ENCODE measurements at places on chromosomes 6 and 20.

DNA sequence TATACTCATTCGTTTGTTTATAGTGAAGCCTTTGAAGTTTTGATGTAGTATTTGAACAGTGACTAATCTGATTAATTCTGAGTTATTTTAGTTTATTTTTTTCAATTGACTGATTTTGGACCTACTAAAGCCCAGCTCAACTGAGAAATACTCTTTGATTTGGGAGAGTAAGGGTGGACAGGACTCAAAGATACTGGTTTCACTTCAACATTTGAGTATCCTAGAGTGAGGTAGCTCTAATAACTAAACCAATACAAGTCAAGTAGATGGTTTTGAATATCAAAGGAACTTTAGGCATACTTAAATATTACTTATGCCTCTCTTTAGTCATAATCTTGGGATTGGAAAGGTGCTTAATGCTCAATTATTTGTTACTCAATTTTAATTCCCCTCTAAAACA is 65.6 kb downstream of the ZNF292 start:
- no peak for DNase-seq

GRCh38 chr6:169828176-169828575 is 76.8 kb downstream of the ERMARD start:
- no peak for DNase-seq

GRCh38 chr20:58651946-58652605 is 993 bp downstream of the STX16 start:
- peak; percentile 66 for DNase-seq

- no peak for DNase-seq
Observed at GRCh38 chr6:167647737-167648470, 178.8 kb upstream of the AFDN start.

DNA sequence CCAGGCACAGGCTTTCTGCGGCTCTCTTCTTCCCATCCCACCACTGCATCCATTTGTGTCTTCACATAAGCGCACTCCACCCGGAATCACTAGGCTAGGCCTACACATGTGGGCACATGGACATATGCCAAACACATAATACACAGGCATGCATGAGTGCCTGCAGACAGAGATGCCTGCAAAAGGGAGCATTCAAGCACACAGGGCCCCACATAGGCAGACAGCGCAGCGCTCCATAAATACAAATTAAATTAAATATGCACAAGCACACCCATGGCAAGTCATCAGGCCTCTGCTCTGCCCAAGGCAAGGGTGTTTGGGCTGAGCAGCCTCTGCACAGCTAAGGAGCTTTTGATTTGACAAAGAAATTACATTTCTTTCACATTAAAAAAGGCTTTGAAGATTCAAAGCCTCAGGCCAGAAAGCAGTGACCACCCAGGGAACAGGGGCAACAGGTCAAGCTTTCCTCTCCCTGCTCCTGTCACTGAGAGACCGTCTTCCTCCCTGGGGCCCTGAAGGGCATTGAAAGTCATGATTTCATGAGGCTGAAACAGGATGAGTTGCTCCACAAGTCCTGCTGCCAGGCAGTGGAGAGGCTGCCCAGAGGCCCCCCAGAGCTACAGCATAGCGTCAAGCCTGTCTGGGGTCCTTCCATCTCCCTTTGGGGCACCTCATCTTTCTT is 134.2 kb upstream of the LRFN2 start:
- peak; percentile 32 for DNase-seq

GRCh38 chr6:47144306-47144705 is 102.2 kb upstream of the ADGRF1 start:
- peak; percentile 80 for DNase-seq

DNA sequence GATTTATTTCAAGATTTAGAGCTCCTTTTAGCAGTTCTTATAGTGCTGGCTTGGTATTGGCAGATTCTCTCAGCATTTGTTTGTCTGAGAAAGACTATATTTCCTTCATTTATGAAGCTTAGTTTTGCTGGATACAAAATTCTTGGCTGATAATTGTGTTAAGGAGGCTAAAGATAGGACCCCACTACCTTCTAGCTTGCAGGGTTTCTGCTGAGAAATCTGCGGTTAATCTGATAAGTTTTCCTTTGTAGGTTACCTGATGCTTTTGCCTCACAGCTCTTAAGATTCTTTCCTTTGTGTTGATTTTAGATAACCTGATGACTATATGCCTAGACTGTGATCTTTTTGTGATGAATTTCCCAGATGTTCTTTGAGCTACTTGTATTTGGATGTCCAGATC is 114.3 kb downstream of the AIG1 start:
- no peak for DNase-seq

GRCh38 chr6:21666201-21666691 is 72.7 kb downstream of the SOX4 start:
- no peak for DNase-seq

DNA sequence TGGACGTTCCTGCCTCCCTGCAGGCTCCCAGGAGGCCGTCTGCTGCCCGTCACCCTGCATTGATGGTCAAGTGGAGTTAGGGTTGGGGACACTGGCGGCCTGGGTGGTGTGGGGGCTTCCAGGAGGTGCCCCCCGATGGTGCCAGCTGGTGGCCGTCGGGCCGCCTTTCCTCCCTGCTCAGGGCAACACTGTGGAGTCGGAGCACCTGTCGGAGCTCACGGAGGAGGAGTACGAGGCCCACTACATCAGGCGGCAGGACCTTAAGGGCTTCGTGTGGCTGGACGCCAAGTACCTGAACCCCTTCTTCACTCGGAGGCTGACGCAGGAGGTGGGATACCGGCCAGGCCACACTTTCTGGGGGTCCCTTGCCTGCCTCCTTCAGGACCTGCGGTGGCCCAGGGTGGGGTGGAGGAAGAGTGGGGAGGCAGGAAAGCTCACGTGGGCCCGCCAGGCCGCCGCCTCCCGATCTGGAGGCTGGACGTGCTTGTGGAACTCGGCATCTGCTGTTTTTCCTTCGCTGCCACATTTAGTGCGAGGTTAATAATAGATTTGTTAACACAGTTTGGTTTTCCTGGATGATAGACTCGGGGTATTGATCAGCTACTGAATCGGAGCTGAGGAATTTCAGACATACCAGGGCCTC is 28.6 kb downstream of the SPATA2 start:
- DNase-seq: no peak

GRCh38 chr6:40997234-40997957 is 41.6 kb downstream of the UNC5CL start:
- DNase-seq: peak; percentile 57

DNA sequence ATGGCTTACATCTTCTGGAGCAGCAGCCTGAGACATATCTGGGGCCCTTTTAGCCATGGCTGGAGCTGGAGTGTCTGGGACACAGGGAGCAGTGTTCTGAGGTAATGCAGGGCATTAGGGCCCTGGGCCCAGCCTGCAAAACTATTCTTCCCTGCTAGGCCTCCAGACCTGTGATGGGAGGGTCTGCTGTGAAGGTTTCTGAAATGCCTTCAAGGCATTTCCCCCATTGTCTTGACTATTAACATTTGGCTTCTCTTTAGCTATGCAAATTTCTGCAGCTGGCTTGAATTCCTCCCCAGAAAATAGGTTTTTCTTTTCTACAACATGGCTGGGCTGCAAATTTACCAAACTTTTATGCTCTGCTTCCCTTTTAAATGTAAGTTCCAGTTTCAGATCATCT is 61.5 kb downstream of the EDN1 start:
- DNase-seq: no peak

DNA sequence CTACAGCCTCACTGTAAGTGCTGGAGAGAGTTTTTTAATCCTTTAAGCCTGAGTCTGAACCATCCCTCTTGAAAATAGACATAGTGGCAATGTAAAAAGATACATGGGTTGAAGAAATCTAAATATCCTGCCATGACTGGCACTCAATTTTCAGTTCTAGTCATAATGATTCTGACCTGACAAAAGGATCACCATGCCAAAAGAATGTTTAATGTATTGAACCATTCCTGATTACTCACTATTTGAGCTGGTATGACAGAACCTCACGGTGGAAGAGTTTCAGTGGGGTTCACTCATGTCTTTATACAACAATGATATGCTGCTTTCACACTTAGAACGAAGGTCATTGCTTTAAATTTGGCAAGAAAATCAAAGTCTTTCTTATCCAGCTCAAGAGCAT is 93.4 kb downstream of the HIVEP2 start:
- no peak for DNase-seq

DNA sequence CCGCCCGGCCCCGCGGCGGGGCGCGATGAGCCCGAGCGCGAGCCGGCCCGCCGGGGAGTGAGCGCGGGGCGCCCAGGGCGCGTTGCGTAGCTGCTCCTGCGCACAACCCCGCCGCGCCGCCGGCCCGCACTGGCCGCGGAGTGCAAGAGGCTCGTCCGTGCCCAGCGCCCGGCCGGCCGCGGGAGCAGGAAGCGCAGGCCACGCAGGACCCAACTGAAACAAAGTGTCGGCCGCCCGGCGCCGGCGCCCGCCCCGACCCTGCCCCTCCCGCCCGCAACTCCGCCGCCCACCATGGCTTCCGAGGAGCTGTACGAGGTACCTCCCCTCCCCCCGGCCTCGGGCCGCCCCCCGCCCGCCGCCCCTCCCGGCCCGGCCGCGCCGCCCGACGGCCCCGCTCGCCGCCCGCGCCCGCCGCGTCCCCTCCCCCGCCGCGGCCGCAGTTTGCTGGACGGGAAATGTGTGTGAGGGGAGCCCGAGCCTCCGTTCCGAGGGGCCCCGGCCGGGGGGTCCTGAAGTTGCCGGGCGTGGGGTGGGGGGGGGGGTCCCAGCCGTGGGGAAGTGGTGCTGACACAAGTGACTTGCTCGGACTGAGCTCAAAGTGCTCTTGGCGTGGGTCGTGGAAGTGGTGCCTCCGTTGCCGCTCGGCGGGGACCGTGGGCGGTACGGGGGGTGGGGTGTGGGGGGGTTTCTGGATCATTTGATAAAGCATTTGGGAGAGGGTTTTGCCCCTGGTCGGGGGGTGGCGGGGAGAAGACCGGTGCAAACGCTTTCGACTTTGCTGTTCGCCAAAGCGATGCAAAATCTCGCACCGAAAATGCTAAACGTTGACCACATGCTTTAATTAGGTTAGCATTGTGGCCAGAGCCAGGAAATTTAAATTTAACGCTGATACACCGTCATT is 539 bp downstream of the CDYL start:
- DNase-seq: peak; percentile 41

- DNase-seq: peak; percentile 39
Observed at GRCh38 chr20:58231683-58232082, 3.2 kb upstream of the ANKRD60 start.

DNA sequence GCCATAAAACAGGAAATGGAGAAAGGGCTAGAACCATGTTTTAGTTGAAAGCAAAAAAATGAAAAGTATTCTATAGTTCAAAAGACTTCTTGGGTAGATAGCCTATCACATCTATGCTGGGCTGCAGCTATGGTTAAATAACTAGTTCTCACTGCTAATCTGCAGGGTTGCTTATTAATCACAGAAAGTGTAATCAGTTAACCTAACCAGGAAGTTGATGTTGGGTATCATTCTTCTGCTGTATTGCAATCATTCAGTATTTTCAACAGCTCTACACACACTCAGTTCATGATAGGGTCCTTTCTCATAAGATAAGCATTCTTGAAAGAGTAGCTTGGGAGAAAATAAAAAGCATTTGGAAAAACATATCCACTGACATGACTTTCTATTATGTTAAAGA is 135.2 kb upstream of the TCF21 start:
- no peak for DNase-seq

- no peak for DNase-seq
Observed at GRCh38 chr6:149410557-149410956, 10.5 kb downstream of the SUMO4 start.

- DNase-seq: peak; percentile 60
Observed at GRCh38 chr6:22298475-22298890, 1.6 kb upstream of the PRL start.

GRCh38 chr20:859751-860231 is 26.3 kb downstream of the FAM110A start:
- no peak for DNase-seq

- peak; percentile 42 for DNase-seq
Observed at GRCh38 chr6:149859368-149859767, 4.8 kb downstream of the LRP11 start.

GRCh38 chr6:124438546-124439065 is 523.6 kb upstream of the RNF217 start:
- no peak for DNase-seq

DNA sequence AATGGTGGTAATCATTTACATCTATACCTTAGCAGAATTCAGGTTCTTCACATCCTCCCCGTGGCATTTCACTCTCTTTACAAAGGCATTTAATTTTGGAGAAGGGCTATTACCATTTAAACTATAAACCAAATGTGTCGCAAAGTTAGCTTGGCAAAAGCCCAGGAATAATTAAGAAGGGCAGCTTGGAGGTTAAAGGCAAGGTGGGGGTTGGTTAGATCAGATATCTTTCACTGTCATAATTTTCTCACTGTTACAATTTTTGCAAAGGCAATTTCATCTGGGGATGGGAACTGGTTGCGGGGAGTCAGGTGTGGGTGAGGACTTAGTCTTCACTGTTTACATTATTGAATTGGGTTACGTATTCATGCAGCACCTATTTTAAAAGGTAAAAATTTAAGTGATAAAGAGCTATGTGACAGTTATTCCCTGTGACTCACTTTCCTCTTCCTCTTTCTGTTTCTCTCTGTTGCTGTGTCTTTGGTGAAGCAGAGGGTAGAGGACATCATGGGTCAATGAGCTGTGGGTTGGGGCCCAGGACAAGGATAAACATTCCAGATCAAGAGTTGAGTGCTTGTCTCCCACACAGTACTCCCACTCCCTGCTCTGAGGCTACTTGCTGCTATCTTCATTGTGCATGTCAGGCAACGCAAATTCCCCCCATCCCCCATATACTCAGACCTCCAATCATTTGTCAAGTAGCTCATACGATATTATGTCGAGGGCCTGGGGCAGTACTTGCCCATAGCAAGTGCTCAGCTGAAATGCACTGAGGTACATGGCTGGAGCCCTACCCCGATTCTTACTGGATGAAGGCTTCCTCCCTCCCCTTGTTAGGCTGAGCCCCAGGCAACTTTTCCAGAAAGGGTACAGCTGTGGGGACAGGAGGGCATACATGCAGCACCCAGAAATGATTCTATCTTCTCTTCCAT is 223.1 kb upstream of the MYLIP start:
- DNase-seq: no peak

GRCh38 chr6:11537229-11538051 is at the start of gene TMEM170B:
Gene TMEM170B, plus strand, starts transcription at chr6:11537749. Its CDS starts 529 bp downstream, at chr6:11538278.
- DNase-seq: peak; percentile 86

- DNase-seq: no peak
Observed at GRCh38 chr20:13648291-13649228, 9.8 kb upstream of the TASP1 start.

- no peak for DNase-seq
Observed at GRCh38 chr6:167804281-167805013, 22.3 kb upstream of the AFDN start.

DNA sequence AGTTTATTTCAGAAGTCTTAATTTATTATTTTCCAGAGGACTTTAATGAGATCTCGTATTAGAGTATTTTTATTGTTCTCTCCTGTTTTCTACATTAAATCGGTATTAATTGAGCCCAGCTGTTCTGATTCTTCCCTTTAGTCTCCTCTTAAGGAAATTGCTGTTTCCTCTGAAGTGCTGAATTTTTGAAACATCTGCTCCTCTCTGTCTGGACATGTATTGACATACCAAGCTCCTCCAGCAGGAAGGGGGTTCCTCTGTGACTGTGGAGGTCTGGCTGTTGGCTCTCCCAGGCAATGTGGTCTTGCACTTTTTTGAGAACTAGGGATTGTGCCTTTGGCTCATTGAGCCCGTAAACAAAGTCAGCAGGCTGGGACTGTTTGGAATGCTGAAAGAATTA is 74.9 kb downstream of the MAP3K4 start:
- DNase-seq: peak; percentile 44

- no peak for DNase-seq
Observed at GRCh38 chr6:667253-667927, 10.5 kb upstream of the HUS1B start.
